ENCODE measurements at places on chromosomes 7 and 10.

- no peak for DNase-seq
Observed at GRCh38 chr7:65744406-65744805, 128.5 kb upstream of the VKORC1L1 start.

DNA sequence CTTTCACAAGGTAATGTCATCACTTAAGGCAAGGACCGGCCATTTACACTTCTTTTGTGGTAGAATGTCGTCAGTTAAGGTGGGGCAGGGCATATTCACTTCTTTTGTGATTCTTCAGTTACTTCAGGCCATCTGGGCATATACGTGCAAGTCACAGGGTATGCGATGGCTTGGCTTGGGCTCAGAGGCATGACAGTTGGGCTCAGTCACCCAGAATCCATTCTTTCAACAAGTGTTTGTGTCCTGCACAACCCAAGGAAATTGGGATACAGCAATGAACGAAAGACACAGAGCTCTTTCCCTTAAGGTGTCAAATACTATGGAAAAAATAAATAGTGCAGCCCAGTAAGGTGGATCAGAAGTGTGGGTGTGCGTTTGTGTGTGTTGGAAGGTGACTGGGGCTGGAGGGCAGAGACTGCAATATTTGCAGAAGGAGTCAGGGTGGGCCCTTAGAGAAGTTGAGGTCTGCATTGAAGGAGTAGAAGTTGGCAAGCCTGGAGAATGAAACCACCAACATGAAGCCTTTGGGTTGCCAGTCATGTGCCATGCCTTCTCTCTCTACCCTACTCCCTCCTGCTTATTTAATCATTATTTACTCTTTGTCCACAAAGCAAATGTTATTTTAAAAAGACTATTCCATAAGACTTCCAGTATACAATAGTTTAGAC lies 222.8 kb upstream of the PRKCQ start:
- no peak for DNase-seq

- no peak for DNase-seq
Observed at GRCh38 chr7:33666531-33666930, 238.8 kb upstream of the BMPER start.

- no peak for DNase-seq
Observed at GRCh38 chr7:23287612-23288011, 11.5 kb upstream of the MALSU1 start.

- DNase-seq, result no peak
Observed at GRCh38 chr10:71486484-71487114, 89.9 kb downstream of the CDH23 start.

DNA sequence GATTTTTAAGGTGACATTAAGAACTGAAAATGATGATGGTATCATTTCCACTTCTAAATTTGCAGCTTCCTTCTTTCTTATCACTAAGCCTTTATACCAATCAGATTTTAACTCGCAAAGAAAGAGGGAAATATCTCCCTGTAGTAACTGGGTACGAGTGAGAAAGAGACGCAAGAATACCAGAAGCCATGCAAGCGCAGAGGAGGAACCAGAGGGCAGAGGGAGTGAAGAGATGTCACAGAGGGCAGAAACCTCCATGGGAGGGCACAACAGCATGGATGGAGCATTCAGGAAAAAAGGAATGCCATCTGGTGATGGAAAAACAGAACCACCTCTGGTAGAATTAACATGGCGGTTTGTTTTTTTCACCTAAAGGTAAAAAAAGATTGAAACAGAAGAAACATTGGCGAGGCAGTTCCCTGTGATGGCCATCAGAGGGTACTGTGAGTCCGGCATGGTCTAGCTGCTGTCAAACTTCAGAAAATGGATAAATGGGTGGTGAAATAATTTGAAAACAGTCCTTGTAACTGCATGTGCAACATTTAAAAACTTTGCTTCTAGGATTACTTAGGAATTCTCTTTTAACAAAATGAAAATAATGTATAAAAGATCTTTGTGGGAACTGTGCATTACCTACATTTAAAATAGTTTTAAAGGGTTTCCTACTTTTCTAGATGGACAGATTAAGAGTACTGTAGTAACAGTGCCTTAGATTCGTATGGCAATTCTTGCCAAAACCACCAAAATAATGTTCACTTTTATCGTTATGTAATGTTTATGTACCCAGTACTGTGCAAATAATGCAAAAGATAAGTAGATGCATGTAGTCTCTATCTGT lies 91.8 kb downstream of the ARHGAP12 start:
- no peak for DNase-seq

GRCh38 chr10:91681361-91682276 lies 48.7 kb upstream of the PPP1R3C start:
- no peak for DNase-seq

DNA sequence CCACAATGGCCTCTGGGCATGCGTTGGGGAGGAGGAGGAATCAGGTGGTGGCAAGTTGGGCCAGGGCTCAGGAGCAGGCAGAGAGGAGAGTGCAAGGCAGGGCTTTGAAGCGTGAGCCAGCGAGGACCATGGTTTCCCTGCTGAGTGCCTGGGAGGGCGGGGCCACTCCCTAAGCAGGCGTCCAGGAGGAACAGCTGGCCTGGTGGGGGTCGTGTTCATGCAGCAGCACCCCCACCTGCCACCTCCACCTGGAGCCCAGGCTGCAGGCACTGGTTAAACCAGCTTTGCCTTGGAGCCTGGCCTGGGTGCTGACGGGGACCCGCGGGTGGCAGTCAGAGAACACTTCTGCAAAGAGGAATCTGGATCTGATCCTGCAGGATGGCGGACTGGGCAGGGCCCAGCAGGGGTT lies 24.2 kb upstream of the AQP1 start:
- no peak for DNase-seq

- no peak for DNase-seq
Observed at GRCh38 chr10:24174014-24174413, 34.9 kb upstream of the KIAA1217 start.

GRCh38 chr7:146176860-146177259 lies 60.3 kb downstream of the CNTNAP2 start:
- no peak for DNase-seq

GRCh38 chr10:112376396-112376790 lies 2.5 kb downstream of the ACSL5 start:
- no peak for DNase-seq

DNA sequence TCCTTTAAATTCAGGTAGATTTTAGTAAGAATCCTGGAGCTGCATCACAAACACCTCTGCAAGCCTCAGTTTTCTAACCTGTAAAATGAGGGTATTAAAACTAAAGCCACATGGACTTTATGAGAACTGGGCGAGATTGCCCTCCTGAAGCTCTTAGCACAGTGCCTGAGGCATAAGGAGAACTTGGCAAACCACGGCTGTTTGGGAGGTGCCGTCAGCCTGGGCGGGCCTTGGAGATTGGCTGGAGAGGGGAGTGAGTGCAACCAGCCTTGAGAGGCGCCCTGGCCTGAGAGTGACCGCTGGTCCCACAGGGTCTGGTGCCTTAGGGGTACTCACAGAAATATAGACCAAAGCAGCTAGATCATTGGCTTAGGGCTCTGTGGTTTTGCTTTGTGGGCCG lies 5.4 kb upstream of the TNS3 start:
- no peak for DNase-seq

- DNase-seq, result no peak
Observed at GRCh38 chr10:50885097-50885859, at the start of gene A1CF. Gene A1CF, minus strand, starts transcription at chr10:50885627. Its CDS starts 25,687 bp downstream, at chr10:50859940.

GRCh38 chr7:87027900-87028299 lies 31.6 kb downstream of the ELAPOR2 start:
- DNase-seq, result no peak

DNA sequence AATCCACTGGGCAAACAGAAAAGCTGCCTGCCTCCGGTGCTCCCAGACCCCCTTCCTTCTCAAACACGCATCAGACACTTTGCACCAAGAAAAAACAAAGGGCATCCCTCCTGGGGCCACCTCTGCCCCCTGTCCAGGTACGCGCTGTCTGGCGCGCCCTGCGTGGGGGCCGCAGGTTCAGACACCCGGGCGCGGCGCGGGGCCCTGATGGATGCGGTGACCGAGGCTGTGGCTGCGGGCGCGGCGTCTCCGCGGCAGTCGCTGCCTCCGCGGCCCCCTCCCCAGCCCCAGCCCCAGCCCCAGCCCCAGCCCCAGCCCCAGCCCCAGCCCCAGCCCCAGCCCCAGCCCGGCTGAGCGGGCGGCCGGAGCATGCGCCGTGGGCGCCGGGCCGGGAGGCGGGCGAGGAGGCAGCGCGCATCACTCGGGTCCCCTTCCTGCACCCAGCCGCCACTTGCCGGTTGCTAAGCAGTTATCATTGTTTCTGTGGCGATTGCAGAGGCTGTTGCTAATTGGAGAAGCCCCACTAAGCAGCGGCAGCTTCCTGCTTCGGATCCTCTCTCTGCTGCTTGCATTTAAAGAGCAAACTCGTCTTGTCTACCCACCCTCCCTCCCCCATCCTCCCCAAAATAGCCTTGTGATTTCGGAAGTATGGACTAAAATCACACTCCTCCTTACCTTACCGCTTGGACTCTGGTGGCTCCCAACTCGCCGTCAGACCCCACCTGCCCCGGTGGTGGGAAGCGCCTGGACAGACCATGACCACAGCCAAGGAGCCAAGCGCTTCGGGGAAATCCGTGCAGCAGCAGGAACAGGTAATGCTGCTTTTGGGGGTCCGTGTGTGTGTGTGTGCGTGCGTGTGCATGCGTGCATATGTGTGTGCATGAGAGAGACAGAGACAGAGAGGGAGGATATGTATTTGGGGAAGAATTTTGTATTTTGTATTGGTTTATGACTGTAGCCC lies 252.8 kb downstream of the DPP6 start:
- DNase-seq, result no peak

DNA sequence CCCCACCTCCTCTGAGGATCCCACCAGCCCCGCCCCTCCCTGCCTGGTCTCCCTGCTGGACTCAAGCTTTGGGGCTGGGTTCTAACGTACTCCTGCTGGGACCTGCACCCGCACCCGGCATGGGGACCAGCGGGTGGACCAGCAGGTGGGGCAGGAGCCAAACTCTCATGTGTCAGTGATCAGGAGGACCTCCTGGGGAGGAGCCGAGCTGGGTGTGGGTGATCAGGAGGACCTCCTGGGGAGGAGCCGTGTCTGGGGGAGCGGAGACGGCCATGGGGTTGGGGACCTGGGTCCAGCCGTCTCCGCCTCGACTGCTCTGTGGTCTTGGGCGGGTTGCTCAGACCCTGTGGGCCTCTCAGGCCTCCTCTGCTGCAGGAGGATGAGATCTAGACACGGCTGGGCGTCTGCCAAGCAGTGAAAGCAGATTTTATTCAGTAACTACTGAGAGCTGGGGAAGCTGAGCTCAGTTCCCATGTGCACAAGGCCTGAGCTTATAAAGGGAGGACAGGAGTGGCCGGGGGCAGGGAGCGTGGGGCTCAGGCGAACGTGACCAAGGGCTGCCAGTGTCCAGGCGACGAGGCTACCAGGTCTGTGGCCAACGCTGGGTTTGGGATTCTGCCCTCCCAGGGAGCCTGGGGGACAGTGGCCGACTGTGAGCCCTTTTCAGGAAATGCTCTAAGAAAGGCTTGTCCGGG lies 33.6 kb upstream of the UTF1 start:
- no peak for DNase-seq

GRCh38 chr10:124210263-124210662 lies 116.9 kb upstream of the CHST15 start:
- DNase-seq, result no peak

DNA sequence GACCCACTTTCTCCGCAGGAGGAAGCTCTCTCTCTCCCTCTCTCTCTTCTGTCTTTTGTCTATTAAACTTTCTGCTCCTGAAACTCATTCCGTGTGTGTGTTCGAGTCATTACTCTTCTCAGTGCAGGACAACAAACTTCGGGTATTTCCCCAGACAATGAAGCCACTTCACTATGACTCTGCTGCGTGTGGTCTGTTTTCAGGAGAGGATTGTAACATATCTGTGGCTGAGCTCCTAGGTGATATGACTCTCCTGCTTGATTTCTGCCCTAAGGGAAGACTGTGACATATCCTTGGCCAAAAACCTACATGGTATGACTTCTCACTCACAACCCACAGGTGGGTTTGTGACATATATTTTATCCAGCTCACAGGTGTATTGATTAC lies 39.9 kb upstream of the ZNF107 start:
- no peak for DNase-seq

GRCh38 chr7:131095346-131095745 lies 232.3 kb upstream of the MKLN1 start:
- no peak for DNase-seq

DNA sequence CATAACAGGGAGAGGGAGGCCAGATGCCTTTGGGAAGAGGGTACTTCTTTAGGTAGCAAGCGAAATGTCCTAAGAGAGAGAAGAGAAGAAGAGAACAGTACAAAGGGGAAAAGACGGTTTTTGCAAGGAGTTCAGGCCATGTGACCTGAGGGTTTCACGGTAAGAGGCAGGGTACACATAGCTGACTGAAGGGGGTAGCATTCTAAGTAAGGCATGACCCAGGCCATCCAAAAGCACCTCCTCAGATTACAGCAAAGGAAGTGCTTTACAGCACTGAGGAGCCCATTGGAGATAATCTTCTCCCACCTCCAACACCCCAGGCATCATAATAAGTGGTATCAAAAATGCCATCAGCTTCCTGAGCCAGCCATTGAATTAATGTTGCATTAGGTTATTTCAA lies 258.2 kb upstream of the NPY start:
- DNase-seq, result no peak

- no peak for DNase-seq
Observed at GRCh38 chr10:124573726-124574455, 112.3 kb downstream of the LHPP start.

DNA sequence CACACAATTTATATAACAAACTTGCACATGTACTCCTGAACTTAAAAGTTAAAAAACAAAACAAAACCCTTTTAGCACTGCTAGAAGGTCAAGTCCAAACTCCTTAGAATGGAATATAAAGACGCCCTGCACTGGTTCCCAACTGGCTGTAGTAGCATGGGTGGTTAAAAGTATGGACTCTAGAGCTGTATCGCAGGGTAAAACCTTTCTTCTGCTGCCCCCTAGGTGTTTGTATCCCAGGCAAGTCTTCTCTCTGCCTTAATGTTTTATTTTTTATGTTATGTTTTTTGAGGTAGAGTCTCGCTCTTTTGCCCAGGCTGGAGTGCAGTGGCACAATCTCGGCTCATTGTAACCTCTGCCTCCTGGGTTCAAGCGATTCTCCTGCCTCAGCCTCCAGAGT lies 35.2 kb downstream of the LSMEM1 start:
- DNase-seq, result no peak

GRCh38 chr10:130463876-130464364 lies 327.7 kb downstream of the GLRX3 start:
- DNase-seq, result no peak

GRCh38 chr7:113812591-113813255 lies 106.1 kb downstream of the PPP1R3A start:
- DNase-seq, result no peak
